ENCODE measurements at places on chromosomes 4 and X. TPM values are rescaled to one million over a fixed set of nuclear protein-coding genes. Genes with fewer than 3 reads are reported as not detected.

DNA sequence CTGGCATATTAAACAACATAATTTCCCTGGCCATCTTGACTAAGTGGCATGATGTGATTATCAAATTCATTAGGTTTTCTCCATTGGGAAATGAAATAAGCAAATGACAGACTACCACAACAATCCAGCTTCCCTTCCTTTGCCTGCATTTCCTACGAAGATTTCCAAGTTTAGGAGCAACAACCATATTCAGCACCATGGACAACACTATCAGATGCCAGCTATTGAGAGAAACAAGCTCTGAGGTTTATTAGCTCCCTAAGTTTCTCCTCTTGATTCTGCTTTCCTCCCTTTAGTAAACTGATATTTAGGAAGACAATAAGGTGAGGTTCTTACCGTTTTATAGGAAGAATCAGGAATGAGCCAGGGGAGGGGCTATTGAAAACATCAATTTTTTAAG is 36.2 kb downstream of the DCX start:
- peak; percentile 5 for DNase-seq

SHOX gene
- polyA plus RNA-seq = not detected

NXF3 gene
- polyA plus RNA-seq = 0.22 TPM

TBX22 gene
- not detected for polyA plus RNA-seq

All from mammary epithelial cell (primary cell).